Mammary epithelial cell (primary cell): ENCODE measurements at places on chromosomes 11 and 22.

DNA sequence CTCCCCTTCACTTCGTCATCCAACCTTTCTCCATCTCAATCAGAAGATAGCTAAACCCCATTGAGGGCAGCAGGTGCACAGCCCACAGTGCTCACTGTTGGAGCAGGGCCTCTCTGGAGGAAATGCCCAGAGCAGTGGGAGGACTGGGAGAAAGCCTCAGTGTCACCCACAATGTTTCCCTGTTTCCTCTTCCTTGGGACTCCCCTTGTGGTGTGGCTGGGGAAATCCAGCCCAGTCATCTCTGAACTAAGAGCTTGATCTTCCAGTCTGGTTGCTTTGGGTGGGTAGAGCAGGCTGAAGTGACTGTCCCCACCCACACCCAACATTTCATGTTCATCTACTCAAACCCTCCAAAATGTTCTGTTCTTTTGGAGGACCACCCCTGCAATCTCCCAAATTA is 29.8 kb upstream of the EED start:
- peak; percentile 73 for DNase-seq

DNA sequence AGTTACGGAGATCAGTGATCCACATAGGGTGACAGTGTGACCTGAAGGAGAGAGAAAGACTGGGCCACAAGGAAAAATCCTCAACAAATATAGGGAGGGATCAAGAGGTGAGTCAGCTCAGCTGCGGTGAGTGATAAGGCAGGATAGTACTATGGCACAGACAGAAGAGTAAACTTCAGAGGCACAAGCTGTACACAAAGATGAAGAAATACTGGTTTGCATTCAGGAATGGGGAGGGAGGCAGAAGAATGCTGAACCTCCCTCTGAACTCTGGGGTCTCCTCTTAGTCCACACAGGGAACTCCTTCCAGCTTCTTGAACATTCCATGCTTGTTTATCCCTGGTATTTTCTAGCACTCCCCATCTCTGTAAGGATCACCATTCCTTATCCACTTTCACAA is 162.7 kb downstream of the BARX2 start:
- DNase-seq = no peak

- no peak for DNase-seq
Measured at GRCh38 chr11:22431106-22431505, 92.9 kb downstream of the SLC17A6 start.

GRCh38 chr22:20246368-20247009 is 21.6 kb downstream of the RTN4R start:
- no peak for DNase-seq

GRCh38 chr22:19518635-19519034 is 5.6 kb downstream of the CLDN5 start:
- DNase-seq = no peak

DNA sequence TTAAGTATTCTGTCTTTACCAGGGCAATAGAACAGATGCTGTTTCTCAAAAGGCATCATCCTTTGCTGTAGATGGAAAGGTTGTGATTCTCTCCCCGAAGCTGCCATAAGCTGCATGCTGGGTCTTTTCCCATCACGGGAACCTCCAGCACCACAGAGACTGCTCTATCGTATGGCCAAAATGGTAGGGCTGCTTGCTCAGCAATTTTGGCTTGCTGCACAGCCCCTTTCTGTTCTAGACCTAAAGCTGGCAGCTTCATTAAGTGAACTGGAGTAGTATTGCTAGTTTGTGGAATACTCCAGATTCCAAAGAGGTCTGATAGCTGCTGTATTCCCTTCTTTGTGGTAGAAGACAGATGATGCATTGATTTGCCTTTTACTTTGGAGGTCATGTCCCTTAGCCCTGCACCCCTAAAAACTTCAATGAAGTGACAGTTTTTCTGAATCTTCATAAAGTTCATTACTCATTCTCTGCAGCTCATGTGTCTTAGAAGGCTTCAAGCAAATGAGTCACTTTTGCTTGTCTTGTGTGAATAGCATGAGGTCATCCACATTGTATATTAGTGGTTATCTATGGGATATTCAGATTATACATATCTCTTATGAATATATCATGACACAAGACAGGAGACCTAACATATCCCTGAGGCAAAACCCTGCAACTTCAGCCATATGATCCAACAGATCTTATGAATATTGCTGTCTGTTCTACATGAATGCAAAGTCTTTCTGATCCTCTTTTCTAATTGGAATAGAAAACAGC is 245.3 kb downstream of the FAM76B start:
- peak; percentile 70 for DNase-seq

GRCh38 chr11:68750195-68751003 is 921 bp downstream of the TESMIN start:
- no peak for DNase-seq

DNA sequence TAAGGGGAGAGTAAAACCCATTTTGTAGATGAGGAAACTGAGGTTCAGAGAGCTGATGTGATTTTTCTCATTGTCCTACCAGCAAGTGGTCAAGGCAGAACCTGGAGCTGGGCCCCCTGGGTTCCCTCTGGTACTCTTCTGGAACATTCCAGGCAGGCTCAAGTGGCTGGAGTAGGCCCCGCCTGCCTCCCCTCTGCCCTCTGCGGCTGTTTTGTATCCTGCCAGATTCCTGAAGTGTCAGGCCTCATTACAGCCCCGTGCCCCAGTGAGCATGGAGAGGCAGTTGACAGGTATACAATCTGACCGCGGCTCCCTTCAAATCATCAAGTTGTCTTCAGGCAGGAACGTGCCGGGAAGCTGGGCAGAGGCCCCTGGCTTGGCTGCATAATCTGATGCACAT is 94.6 kb upstream of the CD82 start:
- no peak for DNase-seq

DNA sequence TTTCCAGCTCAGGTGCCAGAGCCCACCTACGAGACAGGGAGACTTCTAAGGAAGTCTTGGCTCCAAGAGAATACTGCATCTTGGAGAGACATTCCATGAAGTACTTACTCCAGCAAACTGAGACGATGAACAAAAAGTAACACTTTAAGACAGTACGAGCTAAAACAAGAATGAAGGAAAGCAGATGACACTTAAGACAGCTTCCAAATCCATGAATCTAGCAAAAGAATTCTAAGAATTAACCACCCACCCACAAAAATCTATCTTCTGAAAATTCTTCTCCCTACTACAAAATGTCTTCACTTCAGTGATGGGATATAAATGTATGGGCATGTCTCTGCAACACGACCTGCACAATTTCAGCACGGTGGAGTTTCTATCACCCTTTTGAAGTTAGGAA is 132.9 kb downstream of the C11orf58 start:
- no peak for DNase-seq

DNA sequence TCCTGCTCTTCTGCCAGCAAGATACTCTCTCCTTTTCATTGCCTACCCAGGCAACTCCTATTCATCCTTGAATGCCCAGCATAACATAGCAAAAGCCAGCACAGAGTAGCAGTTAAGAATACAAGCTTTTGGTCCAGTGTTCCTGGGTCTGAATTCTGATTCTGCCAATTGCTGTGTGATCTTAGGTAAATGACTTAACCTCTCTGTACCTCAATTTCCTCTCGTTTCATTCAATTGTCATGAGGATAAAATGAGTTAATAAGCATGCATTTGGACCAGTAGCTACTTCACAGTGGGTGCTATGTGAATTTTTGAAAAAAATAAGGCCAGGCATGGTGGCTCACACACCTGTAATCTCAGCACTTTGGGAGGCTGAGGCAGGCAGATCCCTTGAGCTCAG is 346.0 kb downstream of the BUD13 start:
- DNase-seq = no peak

- DNase-seq = peak; percentile 27
Measured at GRCh38 chr22:33597274-33597985, 322.8 kb downstream of the LARGE1 start.

DNA sequence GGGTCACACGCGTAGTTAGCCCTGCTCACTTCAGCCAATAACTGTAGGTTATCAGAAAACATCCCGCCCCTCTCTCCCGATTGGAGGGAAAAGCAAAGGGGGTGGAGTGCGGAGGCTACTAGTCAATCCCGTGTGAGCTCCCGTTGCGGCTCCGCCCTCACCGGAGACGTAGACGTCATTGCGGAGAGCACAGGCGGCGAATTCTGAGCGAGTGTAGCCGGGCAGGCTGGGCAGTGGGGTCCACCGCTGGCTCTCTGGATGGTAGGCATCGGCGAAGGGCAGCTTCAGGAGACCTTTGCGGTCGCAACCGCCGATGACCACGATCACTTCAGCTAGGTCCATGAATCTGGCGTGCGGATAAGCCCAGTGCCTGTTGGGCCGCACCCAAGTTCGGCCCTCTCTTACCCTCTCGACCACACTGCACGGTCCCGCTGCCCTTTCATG is 4.7 kb downstream of the KLHL35 start:
- no peak for DNase-seq

DNA sequence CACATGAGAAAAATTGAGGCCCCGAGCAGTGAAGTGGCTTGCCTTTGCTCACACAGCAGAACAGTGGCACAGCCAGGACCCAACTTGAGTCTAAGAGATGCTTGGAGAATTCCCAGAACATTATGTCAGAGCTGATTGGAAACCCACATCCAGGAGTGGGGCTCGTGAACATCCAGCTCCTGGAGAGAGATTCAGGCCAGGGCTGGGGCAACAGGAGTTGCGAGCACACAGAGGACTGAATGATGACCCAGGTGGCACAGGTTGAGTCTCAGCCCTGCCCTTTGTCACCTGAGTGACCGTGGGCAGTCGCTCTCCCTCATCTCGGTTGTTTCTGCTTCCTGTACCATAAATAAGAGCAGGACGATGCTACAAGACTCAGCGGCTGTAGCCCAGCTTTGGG is 102.6 kb downstream of the MYO18B start:
- no peak for DNase-seq

DNA sequence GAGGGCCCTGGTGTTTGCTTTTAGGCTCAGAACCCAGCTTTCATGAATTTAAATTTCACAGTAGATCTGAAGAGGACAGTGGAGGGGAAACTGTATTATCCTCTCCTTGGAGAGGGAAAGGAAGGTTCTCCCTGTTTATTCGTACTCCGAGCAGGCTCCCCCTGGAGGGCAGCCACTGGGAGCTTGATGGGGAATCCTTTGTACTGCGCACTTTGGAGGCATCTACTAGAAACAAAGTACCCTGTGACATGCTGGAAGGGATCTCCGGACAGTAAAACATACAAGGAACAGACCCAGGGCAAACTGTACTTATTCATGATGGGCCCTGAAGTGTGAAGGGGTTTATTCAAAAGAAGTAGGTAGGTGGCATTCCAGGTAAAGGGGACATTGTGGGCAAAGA is 27.2 kb downstream of the NAV2 start:
- DNase-seq = no peak

- DNase-seq = no peak
Measured at GRCh38 chr11:65504674-65505465, 6.0 kb downstream of the MALAT1 start.

GRCh38 chr11:47955061-47955755 is 25.2 kb upstream of the PTPRJ start:
- no peak for DNase-seq

DNA sequence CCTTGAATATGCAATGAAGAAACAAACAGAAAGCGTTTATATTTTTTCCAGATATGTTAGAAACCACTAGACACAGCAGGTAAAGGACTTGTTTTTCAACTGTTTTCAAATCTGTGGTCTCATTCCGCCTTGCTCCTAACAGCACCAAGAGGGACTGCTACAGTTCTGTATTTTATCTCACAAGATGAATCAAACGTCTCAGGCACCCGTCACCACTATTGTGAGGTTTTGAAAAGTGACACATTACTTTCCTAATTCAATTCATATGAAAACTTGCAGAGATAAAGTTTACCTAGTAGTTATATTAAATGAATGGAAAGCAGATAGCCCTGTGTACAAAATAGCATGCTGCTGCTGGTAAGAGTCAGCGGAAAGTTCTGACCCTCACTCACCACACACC is 386.3 kb downstream of the ETS1 start:
- no peak for DNase-seq

DNA sequence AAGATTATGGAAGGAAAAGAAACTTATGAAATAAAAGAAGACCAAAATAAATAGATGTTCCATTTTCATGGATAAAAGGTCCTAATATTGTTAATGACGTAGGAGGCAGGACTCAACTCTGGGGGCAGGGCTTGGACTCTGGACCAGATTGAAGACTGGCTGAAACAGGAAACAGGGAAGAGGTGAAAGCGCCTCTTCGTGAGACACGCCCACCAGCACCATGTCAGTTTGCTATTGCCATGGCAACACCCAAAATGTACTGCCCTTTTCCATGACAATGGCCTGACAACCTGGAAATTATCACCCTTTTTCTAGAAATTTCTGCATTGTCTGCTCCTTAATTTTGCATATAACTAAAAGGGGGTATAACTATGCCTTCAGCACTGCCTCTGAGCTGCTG is 1522.2 kb downstream of the TBC1D22A start:
- no peak for DNase-seq

DNA sequence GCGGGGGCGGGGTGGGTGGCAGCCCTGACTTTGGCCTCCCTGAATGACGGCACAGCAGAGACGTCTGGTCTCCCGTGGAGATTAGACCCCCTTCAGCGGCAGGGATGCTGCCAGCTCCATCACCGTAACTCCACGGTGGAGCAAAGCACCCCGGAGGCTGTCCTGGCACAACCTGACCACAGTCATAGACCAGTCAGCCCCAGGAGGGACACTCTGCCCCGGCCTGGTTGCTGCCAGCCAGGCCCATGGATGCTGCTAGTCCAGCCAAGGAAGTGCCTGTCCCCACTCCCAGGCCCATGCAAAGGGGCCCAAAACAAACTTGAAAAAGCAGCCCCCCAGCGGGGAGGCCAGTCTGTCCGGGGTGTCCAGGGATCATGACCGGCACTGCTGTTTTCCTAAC is 11.5 kb upstream of the ANO1 start:
- no peak for DNase-seq

DNA sequence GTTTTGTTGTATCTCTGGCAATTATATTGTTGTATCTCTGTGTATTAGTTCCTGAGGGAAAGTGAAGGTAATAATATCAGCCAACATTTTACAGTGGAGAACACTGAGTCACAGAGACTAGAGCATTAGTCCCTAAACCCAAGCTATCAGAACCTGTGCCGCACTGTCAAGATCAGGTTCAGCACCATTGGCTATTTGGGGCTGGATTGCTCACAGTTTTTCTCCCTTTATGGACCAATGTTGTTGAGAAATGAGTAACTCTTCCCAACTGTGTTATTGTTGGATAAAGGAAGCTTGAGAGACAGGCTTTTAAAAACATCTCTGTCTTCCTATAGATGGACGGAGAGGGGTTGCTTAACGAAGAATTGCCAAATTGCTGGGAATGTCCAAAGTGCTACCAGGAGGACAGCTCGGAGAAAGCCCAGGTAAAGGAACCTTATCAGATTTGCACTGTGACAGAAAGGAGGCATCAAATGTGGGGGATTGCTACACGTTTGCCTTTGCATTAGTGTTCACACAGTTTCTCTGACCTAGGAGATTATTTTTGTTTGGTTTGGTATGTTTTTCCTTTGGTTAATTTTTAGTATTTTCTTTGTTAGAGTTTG is 18.2 kb upstream of the GRK2 start:
- DNase-seq = no peak

- DNase-seq = no peak
Measured at GRCh38 chr11:126277780-126278179, 5.1 kb upstream of the TIRAP start.
